ENCODE measurements at places on chromosomes 13 and 19. TPM values are rescaled to one million over a fixed set of nuclear protein-coding genes. Genes with fewer than 3 reads are reported as not detected.
A peak's percentile ranks its signal among the peaks of the same experiment; 100 is the strongest.

DNA sequence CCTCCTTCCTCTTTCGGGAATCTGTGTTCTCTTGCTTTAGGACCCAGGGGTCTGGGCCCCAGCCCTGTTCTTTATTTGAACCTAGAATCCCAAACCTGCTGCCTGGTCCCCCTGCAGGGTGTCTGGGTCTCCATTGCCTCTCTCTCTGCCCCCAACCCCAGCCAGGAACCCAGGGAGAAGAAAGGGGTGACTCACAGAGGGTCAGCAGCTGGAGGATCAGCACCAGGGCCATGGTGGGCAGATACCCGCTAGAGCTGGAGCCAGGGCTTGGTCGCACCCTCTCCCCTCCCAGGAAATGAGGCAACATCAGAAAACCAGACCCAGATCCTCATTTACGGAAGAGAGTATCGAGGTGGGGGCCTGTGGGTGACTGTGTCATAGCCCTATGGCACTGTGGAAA is at the start of gene OSCAR:
Gene OSCAR, minus strand, starts transcription at position 243 of the 400 bp plus-strand sequence. Its CDS starts 11 bp downstream, at position 232.
- DNase-seq = no peak
- H3K4me3 ChIP-seq = peak within 1 kb of the TSS; percentile 18

- DNase-seq = no peak
- H3K27ac ChIP-seq = no peak overlapping the region
- H3K36me3 ChIP-seq = no peaks in the 10 kb centered on the region
- H3K4me1 ChIP-seq = no peaks in the 10 kb centered on the region
- H3K27me3 ChIP-seq = peaks cover 19% of the 10 kb centered on the region
- H3K4me3 ChIP-seq = no peak overlapping the region
Measured at GRCh38 chr19:41085748-41086415, 2.4 kb upstream of the CYP2A13 start.

GRCh38 chr19:3027981-3028304 is 1.1 kb downstream of the TLE2 start:
- peaks cover 43% of the 10 kb centered on the region for H3K4me1 ChIP-seq
- peak overlapping the region; percentile 81 for H3K4me3 ChIP-seq
- no peak for DNase-seq
- peak overlapping the region; percentile 94 for H3K27ac ChIP-seq

GRCh38 chr13:113926301-113926761 is 47.5 kb downstream of the C13orf46 start:
- H3K27me3 ChIP-seq = peaks cover 3% of the 10 kb centered on the region
- no peak overlapping the region for H3K4me3 ChIP-seq
- peak overlapping the region; percentile 88 for H3K27ac ChIP-seq

DNA sequence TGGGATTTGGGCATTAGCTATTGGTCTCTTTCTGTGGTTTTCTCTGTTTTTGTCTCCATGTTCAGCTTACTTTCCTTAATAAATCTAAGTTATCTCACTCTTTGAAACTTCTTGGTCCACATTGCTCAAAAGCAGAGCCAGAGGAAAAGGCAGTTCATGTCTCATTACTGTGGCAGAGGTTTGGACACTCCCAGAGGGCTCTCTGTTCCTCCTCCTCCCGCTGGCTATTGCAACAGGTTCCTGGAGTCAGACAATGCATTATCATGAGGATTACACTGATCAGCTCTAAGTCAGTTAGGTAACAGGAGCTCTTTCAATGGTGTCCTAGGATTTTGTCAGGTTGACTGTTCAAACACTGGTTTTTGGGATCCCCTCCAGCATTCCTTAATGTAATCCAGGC is 298.8 kb downstream of the NDFIP2 start:
- H3K4me3 ChIP-seq = no peak overlapping the region
- H3K27ac ChIP-seq = no peak overlapping the region
- H3K27me3 ChIP-seq = no peaks in the 10 kb centered on the region
- H3K36me3 ChIP-seq = no peaks in the 10 kb centered on the region

GRCh38 chr13:57558051-57558467 is 73.5 kb upstream of the PCDH17 start:
- no peak overlapping the region for H3K27ac ChIP-seq
- H3K4me3 ChIP-seq = no peak overlapping the region
- no peaks in the 10 kb centered on the region for H3K4me1 ChIP-seq
- H3K27me3 ChIP-seq = no peaks in the 10 kb centered on the region

The NOVA2 gene
- 1.5 TPM for total RNA-seq

The AMH gene
- 2.1 TPM for total RNA-seq

GRCh38 chr19:48997972-48998371 is 4.3 kb downstream of the RUVBL2 start:
- no peaks in the 10 kb centered on the region for H3K4me1 ChIP-seq
- no peak for DNase-seq
- H3K4me3 ChIP-seq = no peak overlapping the region
- H3K27me3 ChIP-seq = no peaks in the 10 kb centered on the region

DNA sequence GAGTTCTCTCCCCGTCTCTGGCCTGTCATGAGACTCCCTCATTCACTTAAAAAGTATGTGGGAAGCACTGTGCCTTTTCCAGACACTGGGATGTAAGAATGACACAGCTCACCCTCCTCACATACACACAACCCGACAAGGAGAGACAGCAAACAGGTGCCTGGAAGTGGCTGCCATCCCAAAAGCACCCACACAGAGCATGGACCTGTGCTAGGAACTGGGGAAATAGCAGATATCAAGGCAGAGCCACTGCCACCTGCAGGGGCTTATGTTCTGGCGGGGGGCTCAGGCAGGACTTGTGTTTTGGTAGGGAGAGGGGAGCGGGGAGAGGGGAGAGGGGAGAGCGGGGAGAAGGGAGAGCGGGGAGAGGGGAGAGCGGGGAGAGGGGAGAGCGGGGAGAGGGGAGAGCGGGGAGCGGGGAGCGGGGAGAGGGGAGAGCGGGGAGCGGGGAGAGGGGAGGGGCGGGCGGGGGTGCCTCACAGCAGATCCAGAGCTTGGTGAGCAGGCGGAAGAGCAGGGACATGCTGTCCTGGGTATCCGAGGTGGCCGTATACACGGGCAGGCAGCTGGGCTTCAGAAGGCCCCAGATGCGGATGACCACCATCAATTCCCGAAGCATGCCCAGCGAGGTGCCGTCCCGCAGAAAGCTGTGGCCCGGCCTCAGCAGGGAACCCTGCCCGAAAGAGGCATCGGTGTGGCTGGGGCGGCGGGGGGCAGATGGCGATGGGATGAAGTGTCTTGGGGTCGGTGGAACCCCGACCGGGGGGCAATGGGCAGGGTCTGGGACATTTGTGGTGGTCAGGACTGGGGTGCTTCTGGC is 12.2 kb downstream of the CFD start:
- no peak for DNase-seq
- H3K27ac ChIP-seq = peak overlapping the region; percentile 90
- no peaks in the 10 kb centered on the region for H3K27me3 ChIP-seq

The ONECUT3 gene
- total RNA-seq = not detected

The TMEM59L gene
- total RNA-seq = 12.6 TPM

- no peaks in the 10 kb centered on the region for H3K36me3 ChIP-seq
- H3K4me1 ChIP-seq = no peaks in the 10 kb centered on the region
- H3K27me3 ChIP-seq = no peaks in the 10 kb centered on the region
- no peak for DNase-seq
- H3K27ac ChIP-seq = no peak overlapping the region
- H3K4me3 ChIP-seq = no peak overlapping the region
Measured at GRCh38 chr19:17965370-17966128, 1.4 kb upstream of the KCNN1 start.

GRCh38 chr13:71875823-71876222 is 8.8 kb upstream of the DACH1 start:
- H3K27me3 ChIP-seq = no peaks in the 10 kb centered on the region
- no peak overlapping the region for H3K27ac ChIP-seq

- H3K27ac ChIP-seq = no peak overlapping the region
- no peaks in the 10 kb centered on the region for H3K36me3 ChIP-seq
- no peaks in the 10 kb centered on the region for H3K4me1 ChIP-seq
- DNase-seq = no peak
Measured at GRCh38 chr13:27704681-27705080, 83.0 kb downstream of the POLR1D start.

DNA sequence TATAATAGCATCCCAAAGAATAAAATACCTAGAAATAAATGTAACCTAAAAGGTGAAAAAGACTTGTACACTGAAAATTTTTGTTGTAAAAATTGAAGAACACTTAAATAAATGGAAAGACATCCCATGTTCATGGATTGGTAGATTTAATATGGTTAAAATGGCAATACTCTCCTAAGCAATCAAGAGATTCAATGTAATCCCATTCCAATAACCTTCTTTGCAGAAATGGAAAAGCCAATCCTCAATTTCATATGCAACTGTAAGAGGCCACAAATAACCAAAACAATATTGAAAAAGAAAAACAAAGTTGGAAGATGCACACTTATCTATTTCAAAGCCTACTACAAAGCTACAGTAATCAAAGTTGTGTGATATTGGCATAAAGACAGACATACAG is 17.7 kb downstream of the DZIP1 start:
- no peaks in the 10 kb centered on the region for H3K27me3 ChIP-seq
- H3K4me3 ChIP-seq = no peak overlapping the region
- H3K36me3 ChIP-seq = peaks cover 64% of the 10 kb centered on the region
- H3K27ac ChIP-seq = no peak overlapping the region

The KLK11 gene
- total RNA-seq = 1.3 TPM

- peak; percentile 13 for DNase-seq
- no peaks in the 10 kb centered on the region for H3K27me3 ChIP-seq
- H3K4me3 ChIP-seq = no peak overlapping the region
Measured at GRCh38 chr13:26784704-26785639, 24.4 kb upstream of the GPR12 start.

DNA sequence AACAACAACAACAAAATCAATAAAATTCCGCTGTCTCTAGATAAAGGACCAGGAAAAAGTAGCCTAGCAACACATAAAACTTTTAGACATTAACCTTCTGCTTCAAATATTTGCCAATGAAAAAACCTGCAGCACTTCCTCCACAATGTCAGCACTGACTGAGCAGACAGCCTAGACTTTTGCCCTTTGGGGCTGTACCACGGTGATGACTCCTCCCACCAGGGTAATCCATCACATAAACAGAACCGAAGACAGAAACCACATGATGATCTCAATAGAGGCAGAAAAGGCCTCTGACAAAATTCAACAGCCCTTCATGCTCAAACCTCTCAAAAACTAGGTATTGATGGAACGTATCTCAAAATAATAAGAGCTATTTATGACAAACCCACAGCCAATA is 30.2 kb upstream of the TRPC4 start:
- H3K27ac ChIP-seq = no peak overlapping the region
- H3K4me3 ChIP-seq = no peak overlapping the region
- H3K4me1 ChIP-seq = no peaks in the 10 kb centered on the region

The PSG1 gene
- not detected for total RNA-seq

GRCh38 chr19:17491287-17491686 is 20.2 kb upstream of the PGLS start:
- no peaks in the 10 kb centered on the region for H3K36me3 ChIP-seq
- no peak for DNase-seq
- no peak overlapping the region for H3K4me3 ChIP-seq
- H3K27ac ChIP-seq = peak overlapping the region; percentile 84

DNA sequence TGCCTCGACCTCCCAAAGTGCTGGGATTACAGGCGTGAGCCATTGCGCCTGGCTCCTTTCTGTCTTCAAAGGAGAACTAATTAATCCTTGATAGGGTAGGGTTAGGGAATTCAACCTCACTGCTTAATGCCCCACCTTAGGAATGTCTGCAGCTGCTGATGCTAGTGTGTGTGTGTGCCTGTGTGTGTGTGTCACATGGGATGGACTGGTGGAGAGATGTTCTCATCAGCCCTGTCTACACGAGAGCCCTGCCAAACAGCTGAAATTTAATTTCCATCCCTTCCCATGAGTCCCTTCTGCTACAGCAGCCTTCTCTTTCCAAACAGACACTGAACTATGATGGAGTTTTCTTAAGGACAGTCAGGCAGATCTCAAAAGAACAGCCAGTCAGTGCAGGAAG is 46.5 kb upstream of the CLDN10 start:
- no peaks in the 10 kb centered on the region for H3K4me1 ChIP-seq
- H3K36me3 ChIP-seq = no peaks in the 10 kb centered on the region
- H3K27me3 ChIP-seq = no peaks in the 10 kb centered on the region
- no peak overlapping the region for H3K4me3 ChIP-seq
- no peak overlapping the region for H3K27ac ChIP-seq

GRCh38 chr13:70720386-70720785 is 612.1 kb upstream of the KLHL1 start:
- no peaks in the 10 kb centered on the region for H3K36me3 ChIP-seq
- DNase-seq = no peak
- H3K27me3 ChIP-seq = no peaks in the 10 kb centered on the region

DNA sequence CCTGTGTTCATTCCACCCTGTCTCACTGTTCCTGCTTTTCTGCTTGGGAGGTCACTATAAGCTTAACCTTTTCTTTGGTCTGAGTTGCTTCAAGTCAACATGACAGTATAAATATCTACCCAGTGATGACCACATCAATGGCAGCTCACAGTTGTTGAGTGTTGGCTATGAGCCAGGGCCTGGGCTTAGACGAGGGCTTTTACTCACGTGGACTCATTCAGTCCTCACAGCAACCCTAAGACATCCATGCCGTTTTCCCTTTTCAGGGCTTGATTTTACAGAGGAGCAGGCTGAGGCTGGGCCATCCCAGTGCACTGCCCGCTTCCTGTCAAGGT is 10.2 kb upstream of the CCDC97 start:
- peaks cover 82% of the 10 kb centered on the region for H3K36me3 ChIP-seq
- H3K27me3 ChIP-seq = no peaks in the 10 kb centered on the region
- peak overlapping the region; percentile 89 for H3K27ac ChIP-seq
- DNase-seq = peak; percentile 41

GRCh38 chr13:77026255-77026860 is 601 bp downstream of the FBXL3 start:
- no peaks in the 10 kb centered on the region for H3K36me3 ChIP-seq
- H3K4me3 ChIP-seq = peak overlapping the region; percentile 98
- H3K4me1 ChIP-seq = peaks cover 24% of the 10 kb centered on the region
- DNase-seq = peak; percentile 72
- H3K27ac ChIP-seq = peak overlapping the region; percentile 98
